ENCODE measurements at places on chromosomes 12 and 14. TPM values are rescaled to one million over a fixed set of nuclear protein-coding genes. Genes with fewer than 3 reads are reported as not detected.

DNA sequence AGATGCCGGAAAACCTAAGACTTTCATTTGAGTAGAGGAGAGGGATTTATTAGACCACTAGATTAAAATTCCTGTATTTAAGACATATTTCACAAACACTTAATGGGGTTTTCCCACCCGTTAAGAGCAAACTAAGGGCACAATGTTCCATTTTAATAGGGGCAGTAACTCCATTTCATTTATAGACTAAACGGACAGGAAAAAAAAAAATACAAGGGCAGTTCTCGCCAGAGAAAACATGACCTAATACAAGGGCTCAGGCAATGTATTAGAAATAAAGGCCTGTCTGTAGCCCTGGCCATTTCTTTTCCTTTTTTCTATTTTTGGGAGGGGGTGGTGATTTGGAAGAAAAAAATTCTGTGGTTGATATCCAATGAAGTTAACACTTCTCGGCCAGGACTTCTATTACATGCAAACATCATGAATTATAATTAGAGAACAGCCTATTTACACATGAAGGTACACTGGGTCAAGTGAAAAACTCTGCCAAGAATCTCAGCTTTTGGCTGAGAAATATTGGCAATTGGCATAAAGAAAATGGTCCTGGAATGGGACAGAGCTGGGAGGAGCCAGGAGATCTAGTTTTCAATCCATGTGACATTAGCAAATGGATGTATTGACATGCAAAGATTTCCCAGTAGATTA lies 641.1 kb upstream of the TBX3 start:
- DNase-seq, result no peak

- no peak for DNase-seq
These were observed 1.8 kb downstream of the SLC8A3 start for GRCh38 chr14:70186900-70187451.

DNA sequence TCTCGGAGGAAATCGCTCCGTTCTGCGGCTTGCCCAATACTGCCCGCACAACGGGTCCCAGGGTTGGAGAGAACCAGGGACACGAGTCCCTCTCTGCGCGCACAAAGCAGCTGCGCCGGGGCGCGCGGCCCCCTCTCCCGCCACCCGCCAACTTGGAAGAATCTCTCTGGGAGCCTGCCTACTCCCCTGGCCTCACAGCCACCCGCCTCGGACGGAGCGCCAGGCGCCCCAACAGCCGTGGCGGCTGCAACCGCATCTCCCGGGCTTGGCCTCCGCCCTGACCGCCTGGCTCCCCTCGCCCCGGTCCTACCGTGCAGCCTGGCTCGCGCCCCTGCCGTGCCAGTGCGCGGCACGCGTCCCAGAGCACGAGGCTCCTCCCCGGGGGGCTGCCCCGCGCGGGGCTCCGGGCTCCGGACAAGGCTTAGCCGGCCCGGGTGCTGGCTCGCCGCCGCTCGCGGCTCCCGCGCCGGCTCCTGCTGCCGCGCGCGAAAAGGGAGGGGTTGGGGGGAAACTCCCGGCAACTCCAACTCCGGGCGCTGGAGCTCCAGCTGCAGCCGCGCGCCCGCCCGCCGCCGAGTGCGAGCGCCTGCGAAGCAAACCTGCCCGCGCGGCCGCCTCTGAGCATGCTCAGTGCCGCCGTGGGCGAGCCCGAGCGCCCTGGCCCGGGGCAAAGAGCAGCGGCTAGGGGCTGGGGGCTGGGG lies at the start of gene STXBP6:
Gene STXBP6 (minus strand): TSS at position 580 of the 701 bp plus-strand sequence. CDS start 75,329 bp downstream, outside the sequence.
- DNase-seq, result no peak

DNA sequence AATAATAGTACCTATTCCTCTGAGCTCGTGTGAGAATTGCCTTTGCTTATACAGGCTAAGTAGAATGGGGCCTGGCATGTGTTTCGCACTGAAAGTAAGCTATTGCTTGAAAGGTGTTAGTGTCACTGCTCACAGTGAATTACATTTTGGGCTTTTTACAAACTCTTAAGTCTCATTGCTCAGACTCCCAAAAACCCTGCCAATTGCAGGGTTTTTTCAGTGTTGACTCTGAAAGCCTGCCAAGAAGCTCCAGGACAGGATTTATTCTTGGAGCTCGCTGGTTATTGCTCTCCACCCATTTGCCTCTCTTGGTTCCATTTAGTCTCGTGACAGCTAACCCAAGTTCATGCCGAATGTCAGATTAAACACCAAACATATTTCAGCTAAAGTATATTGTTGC lies 39.8 kb downstream of the NOPCHAP1 start:
- no peak for DNase-seq

DNA sequence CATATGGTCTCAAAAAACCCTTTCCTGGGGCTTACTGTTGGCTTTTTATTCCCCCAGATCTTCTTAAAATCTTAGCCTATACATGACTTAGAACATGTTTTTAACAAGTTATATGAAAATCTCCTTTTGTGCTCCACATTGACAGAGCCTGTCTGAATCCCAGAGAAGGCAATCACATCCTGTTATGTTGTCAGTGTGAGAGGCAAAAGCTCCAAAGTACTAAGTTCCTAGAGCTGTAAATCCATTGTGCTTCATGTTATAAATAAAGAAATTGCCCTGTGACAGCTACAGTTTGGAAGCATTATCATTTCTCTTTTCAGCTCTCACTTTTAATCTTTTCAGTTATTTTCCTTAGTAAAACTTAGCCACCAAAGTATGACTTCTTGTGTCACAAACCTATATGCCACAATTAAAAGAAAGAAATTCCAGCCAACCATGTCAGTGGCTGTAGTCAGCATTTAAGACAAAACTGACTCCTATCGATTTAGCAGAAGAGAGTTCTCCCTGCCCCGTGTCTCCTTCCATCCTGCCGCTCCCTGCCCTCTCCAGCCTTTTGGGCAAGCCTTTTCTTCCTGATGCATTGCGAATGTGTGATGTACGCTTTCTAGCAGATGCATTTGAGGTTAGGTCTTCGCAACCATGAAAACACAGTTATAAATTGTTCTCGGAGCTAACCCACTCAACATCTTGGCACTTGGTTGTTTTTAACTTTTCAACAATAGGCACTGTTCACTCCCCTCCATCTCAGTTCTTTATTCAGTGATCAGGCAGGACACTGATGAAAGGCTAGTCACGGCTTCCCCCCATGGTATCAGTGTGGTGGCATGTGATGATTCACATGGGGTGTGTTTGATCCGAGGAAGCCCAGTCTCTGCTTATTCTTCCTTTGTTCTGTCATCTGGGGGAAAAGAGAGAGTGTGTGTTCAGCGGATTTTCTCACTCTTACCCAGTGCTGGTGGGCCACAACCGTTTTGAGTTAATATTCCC lies 143.5 kb downstream of the SSPN start:
- no peak for DNase-seq

DNA sequence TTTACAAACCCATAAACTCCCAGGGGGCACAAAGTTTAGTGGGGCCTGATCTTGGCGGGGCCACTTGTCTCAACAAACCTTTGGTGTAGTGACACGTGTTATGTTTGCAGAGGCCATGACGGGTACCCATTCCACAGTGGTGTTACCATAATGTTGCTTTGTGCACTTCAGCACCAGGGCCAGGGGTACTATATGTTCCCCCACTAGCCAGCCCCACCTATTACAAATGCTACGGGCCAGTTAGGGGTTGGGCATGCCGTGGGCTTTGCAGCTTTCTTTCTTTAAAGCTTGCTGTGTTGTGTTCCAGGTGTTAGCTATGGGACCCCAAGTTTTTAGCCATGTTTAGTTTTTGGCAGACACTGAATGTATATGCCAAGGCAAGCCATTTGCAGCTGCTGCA lies 30.8 kb upstream of the G2E3 start:
- DNase-seq, result no peak

DNA sequence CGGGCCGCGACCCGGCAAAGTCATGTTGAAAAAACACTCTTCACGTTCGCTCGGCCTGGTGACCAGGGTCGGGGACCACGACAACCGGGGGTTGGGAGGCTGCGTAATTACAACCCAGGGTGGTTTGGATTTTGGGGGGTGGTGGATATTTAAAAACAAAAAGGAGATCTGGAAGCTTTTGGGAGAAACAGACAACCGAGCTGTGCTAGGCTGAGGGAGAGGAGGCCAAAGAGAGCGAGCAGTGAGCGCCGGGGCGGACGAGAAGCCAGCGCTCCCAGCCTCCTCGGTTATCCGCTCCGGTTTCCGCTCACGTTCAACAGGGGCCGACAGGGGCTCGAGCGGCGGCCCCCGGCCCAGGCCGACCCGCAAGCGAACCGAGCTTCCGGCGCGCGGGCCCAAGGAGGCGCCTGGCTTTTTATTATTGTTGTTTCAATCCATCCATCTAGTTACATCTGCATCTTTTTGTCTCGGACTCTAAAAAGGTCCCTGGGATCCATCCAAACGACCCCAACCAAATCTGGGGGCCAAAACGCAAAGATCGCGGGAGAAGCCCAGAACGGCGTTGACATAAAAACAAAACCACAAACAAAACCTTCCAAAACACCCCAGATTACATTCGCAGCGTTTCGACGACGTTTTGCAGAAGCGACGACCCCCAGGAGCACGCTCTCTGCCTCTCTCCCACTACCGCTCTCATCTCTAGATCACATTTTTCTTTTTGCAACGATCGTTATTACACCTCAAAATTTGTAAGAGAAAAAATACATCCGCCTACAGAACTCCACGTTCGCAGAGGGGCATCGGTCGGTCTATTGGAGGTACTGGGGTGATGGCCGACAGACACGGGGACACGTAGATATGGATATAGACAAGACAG lies 771 bp downstream of the OTX2 start:
- DNase-seq, result no peak

Gene PAX9
- total RNA-seq, result not detected

Gene NTF3
- total RNA-seq, result not detected

Measured in CD8-positive, alpha-beta T cell (primary cell).